Naive thymus-derived CD4-positive, alpha-beta T cell (primary cell): ENCODE measurements at places on chromosomes 1 and 21.

GRCh38 chr1:224253721-224254120 is 70.7 kb downstream of the DEGS1 start:
- no peak overlapping the region for H3K27ac ChIP-seq
- H3K27me3 ChIP-seq, result no peaks in the 10 kb centered on the region
- no peak for DNase-seq
- no peak overlapping the region for H3K4me3 ChIP-seq
- no peaks in the 10 kb centered on the region for H3K4me1 ChIP-seq
- H3K36me3 ChIP-seq, result peaks cover under 1% of the 10 kb centered on the region

GRCh38 chr1:94025383-94026340 is 95.3 kb downstream of the ABCA4 start:
- H3K27ac ChIP-seq, result no peak overlapping the region
- no peaks in the 10 kb centered on the region for H3K4me1 ChIP-seq
- no peaks in the 10 kb centered on the region for H3K36me3 ChIP-seq
- H3K27me3 ChIP-seq, result peaks cover 4% of the 10 kb centered on the region

- no peak overlapping the region for H3K27ac ChIP-seq
- H3K36me3 ChIP-seq, result no peaks in the 10 kb centered on the region
- no peaks in the 10 kb centered on the region for H3K4me1 ChIP-seq
- DNase-seq, result no peak
- no peak overlapping the region for H3K4me3 ChIP-seq
These were observed 59.1 kb downstream of the NME7 start for GRCh38 chr1:169308313-169309039.

- H3K27me3 ChIP-seq, result no peaks in the 10 kb centered on the region
- no peaks in the 10 kb centered on the region for H3K36me3 ChIP-seq
- H3K4me1 ChIP-seq, result no peaks in the 10 kb centered on the region
- no peak overlapping the region for H3K4me3 ChIP-seq
- no peak overlapping the region for H3K27ac ChIP-seq
These were observed 7.3 kb downstream of the PATJ start for GRCh38 chr1:61749574-61749973.

DNA sequence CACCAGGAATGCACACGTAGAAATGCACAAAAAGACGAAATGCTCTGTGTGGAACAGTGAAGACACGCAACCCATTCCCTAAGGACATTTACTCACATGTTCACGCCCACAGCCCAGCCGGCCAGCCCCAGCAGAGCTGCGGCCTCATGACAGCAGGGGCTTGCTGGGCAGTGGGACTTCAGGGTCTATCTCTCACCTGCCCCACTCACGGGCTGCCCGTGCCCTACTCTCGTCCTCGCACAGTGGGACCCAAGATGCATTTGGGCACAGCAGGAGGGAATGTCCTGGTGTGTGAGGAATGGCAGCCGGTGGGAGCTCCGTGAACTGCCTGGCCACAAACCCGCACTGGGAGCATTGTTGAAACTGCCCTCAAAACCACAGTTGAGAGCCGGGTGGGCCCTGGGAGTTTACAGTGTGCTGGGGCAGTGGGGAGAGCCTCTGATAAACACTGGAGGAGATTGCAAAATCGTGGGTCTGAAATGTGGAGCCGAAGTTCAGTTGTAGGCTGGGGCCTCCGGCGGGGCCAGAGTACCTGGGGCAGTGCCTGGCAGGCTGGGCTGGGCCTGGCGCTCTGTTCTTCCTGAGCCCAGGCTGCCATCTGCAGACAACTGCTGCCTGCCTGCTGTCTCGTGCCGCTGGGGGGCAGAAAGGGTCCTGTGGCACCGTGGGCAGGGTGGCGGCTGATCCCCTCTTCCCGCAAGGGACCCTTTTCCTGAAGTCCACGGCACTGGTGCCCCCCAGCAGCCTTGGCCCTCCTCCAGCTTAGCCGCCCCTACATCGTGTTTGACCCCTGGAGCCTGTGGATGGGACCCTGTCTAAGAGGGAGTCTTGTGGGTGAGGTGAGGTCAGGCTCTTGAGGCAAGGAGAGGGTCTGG is 20.7 kb upstream of the POFUT2 start:
- peak overlapping the region; percentile 19 for H3K27ac ChIP-seq
- DNase-seq, result no peak
- no peak overlapping the region for H3K4me3 ChIP-seq

DNA sequence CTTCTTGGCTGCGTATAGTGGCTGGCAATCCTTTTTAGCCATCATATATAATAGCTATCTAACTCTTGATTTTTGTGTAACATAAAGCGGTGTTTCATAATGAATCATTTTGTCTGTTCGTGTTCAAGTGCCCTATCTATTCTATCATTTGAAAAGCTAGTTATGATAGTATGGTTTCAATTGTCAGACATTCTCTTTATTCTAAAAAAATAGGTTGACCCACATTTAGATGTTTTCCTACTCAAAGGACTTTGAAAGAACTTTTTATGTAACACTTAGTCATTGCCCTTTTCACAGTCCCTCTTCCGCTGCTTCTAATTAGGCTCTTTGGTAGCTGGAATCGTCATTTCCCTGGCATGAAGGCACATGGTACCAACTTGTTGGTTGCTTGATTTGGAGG is 272.2 kb upstream of the B3GALT2 start:
- H3K27ac ChIP-seq, result no peak overlapping the region
- no peaks in the 10 kb centered on the region for H3K36me3 ChIP-seq
- no peak overlapping the region for H3K4me3 ChIP-seq
- peaks cover 12% of the 10 kb centered on the region for H3K4me1 ChIP-seq

GRCh38 chr1:143665606-143666005 is 306.2 kb downstream of the FAM72C start:
- no peak overlapping the region for H3K4me3 ChIP-seq
- H3K27ac ChIP-seq, result no peak overlapping the region

- no peak overlapping the region for H3K4me3 ChIP-seq
- no peaks in the 10 kb centered on the region for H3K27me3 ChIP-seq
- no peak overlapping the region for H3K27ac ChIP-seq
- no peaks in the 10 kb centered on the region for H3K4me1 ChIP-seq
- no peaks in the 10 kb centered on the region for H3K36me3 ChIP-seq
- DNase-seq, result no peak
These were observed 2.3 kb downstream of the CRP start for GRCh38 chr1:159712080-159712479.

- no peaks in the 10 kb centered on the region for H3K4me1 ChIP-seq
- H3K27me3 ChIP-seq, result no peaks in the 10 kb centered on the region
- no peak for DNase-seq
- no peak overlapping the region for H3K27ac ChIP-seq
- H3K36me3 ChIP-seq, result no peaks in the 10 kb centered on the region
These were observed 105.4 kb upstream of the F3 start for GRCh38 chr1:94646786-94647555.

DNA sequence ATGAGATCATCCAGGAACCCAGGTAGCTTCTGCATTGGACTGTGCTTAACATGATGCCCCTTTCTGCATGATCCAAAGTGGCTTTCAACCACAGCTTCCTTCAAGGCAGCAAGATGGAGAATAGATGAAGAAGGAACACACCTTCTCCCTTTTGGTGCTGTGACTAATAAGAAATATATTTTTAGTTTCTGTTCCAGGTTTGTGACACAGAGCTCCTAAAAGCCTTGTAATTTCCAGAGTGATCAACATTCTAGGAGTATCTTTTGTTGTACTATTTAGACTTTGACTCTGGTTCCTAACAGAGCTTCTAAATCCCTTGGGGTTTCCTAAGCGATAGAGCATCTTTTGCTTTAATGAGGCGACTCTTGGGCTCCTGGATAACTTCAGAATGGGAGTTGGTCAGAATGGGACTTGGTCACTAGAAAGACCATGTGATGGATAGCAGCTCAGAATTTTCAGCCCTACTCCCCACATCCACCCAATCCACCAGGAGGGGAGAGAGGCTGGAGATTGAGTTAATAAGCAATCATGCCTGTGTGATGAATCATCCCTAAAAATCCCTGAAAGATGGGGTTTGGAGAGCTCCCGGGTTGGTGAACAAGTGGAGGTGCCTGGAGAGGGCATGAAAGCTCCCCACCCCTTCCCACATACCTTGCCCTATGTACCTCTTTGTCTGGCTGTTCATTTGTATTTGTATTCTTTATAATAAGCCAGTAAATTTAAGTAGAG is 134.8 kb downstream of the FGGY start:
- no peaks in the 10 kb centered on the region for H3K36me3 ChIP-seq
- no peaks in the 10 kb centered on the region for H3K4me1 ChIP-seq
- H3K27ac ChIP-seq, result no peak overlapping the region
- no peak overlapping the region for H3K4me3 ChIP-seq

DNA sequence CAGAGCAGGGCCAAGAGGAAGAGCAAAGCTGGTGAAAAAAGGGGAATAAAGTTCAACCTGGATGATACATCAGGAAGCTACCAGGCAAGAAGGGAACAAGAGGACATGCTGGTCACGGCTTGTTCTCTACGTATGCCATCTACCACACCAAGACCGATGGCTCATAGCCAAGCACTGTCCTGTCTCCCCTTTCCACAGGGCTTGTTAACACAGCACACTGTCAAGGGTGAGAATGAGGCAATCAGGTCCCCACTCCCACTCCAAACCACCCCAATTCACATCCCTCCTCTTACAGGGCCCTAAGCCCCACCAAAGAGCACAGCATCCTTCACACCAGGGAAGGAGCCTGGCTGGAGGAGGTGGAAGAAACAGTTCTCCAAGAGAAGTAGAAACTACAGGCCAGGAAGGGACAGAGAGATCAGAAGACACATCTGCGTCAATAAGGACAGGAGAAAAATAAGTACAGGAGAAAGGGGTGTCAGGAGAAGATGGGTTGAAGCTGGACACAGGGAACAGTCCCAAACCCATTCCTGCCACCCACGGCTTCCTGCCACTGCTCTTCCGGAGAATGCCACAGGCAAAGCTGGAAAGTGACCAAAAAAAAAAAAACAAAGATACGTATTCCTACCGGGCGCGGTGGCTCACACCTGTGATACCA is 923 bp upstream of the SHC1 start:
- no peaks in the 10 kb centered on the region for H3K27me3 ChIP-seq
- H3K4me1 ChIP-seq, result peaks cover 34% of the 10 kb centered on the region
- DNase-seq, result no peak
- no peak overlapping the region for H3K4me3 ChIP-seq

- H3K27me3 ChIP-seq, result no peaks in the 10 kb centered on the region
- H3K4me1 ChIP-seq, result no peaks in the 10 kb centered on the region
- H3K36me3 ChIP-seq, result no peaks in the 10 kb centered on the region
- no peak overlapping the region for H3K27ac ChIP-seq
- no peak for DNase-seq
These were observed 5.4 kb downstream of the CELF3 start for GRCh38 chr1:151711044-151711800.

GRCh38 chr1:153872331-153872730 is 50.4 kb downstream of the GATAD2B start:
- no peak overlapping the region for H3K4me3 ChIP-seq
- no peaks in the 10 kb centered on the region for H3K4me1 ChIP-seq
- no peaks in the 10 kb centered on the region for H3K27me3 ChIP-seq
- no peak for DNase-seq
- H3K27ac ChIP-seq, result no peak overlapping the region
- no peaks in the 10 kb centered on the region for H3K36me3 ChIP-seq

DNA sequence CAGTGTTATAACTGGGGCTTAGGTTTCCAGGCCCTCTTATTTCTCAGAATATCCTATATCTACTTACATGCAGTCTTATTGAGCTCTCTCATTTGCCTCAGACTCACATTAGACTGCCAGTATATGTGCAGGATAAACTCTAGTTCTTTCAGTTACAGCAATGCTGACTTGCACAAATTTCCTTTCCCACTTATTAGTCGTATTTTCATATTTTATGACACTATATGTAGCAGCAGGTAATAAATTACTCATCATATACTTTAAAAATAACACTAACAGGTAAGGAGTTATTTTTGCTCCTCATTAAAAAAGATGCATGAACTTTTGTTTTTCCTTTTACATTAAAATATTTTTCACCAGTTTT is 65.7 kb downstream of the GADD45A start:
- no peak overlapping the region for H3K4me3 ChIP-seq
- H3K4me1 ChIP-seq, result no peaks in the 10 kb centered on the region
- no peak for DNase-seq
